Skin of body (tissue), 3 donors: ENCODE measurements at places on chromosomes 5 and 9. TPM values are rescaled to one million over a fixed set of nuclear protein-coding genes. Genes with fewer than 3 reads are reported as not detected.

The ENHO gene
- total RNA-seq, result 3.3 TPM

The PCDHB3 gene
- 2.7 TPM for total RNA-seq

The GFI1B gene
- total RNA-seq, result 0.59 TPM

The GARIN3 gene
- total RNA-seq, result not detected

The PCDHB5 gene
- 2.7 TPM for total RNA-seq

The NUDT12 gene
- 14.6 TPM for total RNA-seq

The TSLP gene
- total RNA-seq, result 0.59 TPM

The ADGRD2 gene
- total RNA-seq, result not detected

The IL33 gene
- 28.1 TPM for total RNA-seq

The EXOSC3 gene
- 25.4 TPM for total RNA-seq

The LCN12 gene
- not detected for total RNA-seq

DNA sequence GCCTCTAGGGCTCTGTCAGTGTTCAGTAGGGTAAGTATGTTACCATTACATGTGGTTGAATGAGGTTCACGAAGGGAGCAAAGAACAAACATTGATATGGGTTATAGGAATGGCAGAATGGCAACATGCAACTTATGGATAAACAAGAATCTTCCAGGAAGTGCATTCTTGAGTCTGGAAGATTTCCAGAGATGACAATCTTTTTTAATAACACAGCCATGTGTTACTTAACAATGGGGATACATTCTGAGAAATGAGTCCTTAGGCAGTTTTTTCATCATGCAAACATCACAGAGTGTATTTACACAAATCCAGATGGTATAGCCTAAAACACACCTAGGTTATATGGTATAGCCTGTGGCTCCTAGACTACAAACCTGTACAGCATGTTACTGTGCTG is 9.1 kb upstream of the SLC28A3 start:
- no peak for DNase-seq

DNA sequence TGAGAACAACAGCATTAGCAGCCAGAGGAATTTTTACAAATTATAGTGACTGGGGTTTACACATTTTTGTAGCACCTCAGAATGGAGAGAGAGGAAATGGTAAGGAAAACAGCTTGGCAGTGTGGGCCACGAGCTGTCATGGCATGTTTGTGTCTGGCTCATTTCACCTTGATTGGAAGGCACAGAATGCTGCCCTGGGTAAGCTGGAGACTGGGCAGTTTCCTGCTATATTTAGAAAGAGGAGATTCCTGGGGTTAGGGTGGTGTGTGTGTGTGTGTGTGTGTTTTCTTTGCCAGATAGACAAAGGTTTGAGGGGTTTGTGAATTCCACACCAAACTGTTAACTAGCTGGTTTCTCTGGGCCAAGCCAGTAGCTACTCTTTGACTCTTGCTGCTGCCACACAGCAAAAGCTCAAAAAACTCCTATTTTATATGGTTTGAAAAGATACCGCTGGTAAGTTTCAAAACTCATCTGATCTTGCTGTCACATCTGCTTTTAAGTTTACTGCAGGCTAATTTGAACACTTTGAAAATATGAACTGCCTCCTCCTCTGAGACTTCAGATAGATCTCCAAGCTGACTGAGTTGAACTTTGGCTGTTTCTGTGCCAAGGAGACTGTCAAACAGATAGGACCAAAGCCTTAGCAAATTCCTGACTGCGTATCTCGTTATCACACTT is 9.1 kb downstream of the ARHGAP26 start:
- no peak for DNase-seq

DNA sequence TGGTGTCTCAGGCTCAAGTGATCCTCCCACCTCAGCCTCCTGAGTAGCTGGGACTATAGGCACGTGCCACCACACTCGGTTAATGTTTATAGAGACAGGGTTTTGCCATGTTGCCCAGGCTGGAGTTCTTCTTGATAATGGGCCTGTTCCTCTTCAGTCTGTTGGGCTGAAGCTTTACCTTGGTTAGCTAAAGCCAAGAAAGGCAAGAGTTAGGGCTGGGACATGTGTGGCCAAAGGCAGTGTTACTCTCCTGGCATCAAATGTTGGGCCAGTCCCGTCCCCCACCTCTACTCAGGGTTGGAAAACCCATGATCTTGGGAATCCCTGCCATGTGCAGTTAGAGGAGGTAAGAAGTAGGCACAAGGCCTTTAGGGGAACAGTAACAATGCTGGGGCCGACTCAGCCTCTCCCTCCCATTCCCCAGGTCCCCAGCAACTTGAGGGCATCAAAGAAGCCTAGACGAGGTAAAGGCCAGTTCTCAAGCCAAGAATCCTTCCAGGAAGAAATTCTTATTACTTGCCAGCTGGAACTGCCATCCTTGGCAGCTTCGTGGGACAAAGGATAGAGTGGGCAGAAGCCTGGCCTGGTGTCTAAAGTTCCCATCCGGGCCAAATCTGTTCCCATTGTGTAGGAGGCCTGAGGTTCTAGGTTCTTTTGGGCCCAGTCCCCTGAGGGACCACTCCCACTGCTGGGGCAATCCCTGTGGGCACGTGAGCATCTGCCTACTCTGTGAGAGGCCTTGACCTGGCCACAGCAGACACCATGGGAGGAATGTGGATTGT is 4.5 kb downstream of the EGR1 start:
- peak; percentile 86 for DNase-seq

- no peak for DNase-seq
Observed at GRCh38 chr9:19122490-19123042, 4.7 kb downstream of the PLIN2 start.

- no peak for DNase-seq
Observed at GRCh38 chr5:72369301-72369700, 49.1 kb downstream of the PTCD2 start.

DNA sequence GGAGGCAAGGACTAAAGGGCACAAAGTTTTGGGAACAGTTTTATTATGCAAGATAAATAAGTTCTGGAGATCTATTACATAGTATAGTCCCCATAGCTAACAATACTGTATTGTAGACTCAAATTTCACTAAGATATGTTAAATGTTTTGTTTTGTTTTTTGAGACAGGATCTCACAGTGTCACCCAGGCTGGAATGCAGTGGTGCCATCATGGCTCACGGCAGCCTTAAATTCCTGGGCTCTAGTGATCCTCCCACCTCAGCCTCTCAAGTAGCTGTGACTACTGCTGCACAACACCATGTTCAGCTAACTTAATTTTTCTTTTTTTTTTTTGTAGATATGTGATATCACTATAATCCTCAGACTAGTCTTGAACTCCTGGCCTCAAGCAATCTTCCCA is 109.6 kb downstream of the TRIM32 start:
- no peak for DNase-seq

DNA sequence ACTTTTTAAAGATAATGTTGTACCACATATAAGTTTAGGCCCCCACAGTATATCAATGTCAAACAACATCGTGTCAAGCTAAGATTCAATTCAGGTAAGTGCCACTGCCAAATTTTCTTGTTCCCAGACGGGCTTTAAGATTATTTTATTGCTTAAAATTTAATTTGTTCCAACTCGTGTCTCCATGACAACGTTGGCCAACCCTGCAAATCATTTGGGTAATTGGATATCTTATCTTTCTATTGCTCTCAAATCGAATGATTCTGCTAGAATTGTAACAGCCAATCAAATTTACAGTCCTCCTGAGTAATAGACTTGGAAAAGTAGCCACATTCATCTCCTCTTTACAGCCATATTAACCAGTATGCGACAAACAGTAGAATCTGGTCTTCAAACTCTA is 19.5 kb downstream of the TLE1 start:
- DNase-seq, result no peak

DNA sequence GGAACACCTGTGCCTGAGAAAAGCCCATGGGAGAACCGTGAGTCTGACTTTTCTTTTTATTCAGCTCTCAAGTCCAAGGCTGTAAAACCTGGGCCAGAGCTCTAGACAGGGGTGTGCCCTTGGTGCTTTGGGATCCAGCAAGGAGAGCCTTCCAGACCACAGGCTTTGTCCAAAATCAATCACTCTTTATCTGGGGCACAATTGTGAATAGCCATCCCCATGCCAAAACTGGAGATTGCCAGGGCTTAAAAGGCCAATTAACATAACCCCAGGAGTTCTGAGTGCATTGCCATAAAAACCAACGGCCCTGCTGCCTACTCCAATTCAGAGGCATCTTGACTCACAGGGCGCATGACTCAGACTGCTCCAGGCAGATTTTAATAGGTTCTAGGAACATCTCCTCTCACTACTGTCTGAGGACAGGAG is 391.8 kb downstream of the ARHGEF28 start:
- DNase-seq, result no peak

DNA sequence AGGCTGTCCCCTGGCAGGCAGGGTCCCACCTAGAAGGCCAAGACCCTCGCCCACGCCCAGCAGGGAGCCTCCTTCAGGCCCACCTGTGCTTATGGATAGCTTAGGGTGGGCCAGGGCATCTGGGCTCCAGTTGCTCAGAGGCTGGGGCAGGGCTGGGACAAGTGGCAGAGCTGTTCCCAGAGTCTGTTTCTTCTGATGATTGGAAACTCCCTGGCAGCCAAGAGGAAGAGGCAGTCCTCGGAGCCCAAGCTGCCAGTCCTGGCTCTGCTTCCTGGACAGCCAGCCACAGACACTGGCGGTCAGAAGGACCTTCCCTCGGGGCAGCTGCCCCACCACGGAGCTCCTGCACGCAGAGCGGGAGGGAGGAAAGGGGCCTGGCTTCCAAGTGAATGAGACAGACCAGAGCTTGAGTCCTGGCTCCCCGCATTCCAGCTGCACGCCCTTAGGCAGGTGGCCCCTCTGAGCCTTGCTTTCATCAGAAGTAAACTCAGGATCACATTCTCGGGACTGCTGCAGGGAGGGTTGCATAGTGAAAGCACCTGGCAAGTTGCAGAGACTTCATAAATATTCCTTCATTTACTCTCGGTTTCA is 37.9 kb upstream of the GABRP start:
- DNase-seq, result no peak

- DNase-seq, result no peak
Observed at GRCh38 chr5:94691291-94691690, 72.8 kb downstream of the SLF1 start.

- peak; percentile 79 for DNase-seq
Observed at GRCh38 chr9:124285903-124286291, 28.1 kb downstream of the NEK6 start.

DNA sequence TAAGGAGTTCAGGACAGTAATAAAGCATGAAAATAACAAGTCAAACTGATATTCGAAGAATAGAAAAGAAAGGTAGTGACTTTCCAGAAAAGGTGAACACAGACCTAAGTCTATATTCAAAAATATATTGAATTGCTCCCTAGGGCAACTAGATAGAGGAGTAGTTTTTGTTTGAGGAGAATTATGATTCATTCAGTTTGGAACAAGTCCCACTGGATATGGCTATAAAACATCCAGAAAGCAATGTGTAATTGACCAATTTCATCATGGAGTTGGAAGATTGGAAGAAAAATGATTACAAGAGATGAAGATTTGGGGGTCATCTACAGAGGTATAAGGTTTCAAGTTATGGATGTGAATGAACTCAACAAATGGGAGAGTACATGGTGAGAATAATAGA is 117.5 kb upstream of the ZNF462 start:
- no peak for DNase-seq

- no peak for DNase-seq
Observed at GRCh38 chr9:128310461-128310860, 11.8 kb downstream of the TRUB2 start.

DNA sequence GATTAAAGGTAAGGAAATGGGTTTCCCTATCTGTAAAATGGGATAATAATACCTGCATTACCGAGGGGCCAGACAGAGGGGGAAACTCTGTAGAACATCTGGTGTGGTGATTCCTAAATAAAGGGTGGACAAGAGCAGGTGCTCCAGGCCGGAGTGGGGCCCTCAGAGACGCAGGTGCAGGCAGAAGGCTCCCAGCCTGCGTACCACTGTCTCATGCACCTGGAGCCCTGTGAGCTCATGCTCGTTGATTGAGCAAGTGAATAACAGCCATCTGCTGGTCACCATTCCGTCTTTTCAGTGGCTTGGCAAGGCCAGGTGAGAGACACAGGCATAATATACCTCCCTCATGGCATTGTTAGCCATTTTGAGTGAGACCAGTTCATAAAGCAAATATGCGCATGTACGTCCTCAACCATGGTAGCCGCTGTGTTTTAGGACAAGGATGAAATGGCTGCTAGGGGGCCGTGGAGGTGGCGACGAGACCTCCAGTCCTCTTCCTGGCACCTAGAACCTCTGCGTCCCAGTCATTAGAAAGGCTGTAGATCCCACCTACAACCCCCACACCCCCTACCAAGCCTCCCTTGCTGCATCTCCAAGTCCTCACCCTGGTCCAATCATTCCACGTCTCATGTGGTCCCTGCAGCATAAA is 198.0 kb upstream of the MVB12B start:
- no peak for DNase-seq

DNA sequence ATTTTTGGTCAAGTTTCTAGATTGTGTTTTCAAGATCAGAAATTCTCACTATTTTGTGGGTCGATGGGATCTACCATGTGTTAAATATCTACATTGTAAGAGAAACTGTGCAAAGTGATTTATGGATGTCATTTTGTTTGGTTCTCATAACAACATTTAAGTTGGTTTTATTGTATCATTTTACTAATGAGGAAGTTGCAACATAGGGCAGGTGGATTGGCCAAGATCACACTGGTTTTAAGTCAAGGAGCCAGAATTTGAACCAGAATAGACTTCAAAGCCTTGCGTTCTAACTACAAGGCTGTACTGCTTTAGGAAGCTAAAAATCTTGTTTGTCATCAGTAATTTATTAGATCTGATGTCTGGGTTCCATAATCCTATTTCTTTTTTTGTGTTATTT is 23.4 kb downstream of the SH3TC2 start:
- DNase-seq, result no peak

GRCh38 chr9:100100146-100100667 is 1.2 kb downstream of the INVS start:
- DNase-seq, result no peak

GRCh38 chr5:60521376-60522291 is 178.3 kb downstream of the DEPDC1B start:
- no peak for DNase-seq

- no peak for DNase-seq
Observed at GRCh38 chr9:85995599-85995998, 54.7 kb downstream of the NAA35 start.

DNA sequence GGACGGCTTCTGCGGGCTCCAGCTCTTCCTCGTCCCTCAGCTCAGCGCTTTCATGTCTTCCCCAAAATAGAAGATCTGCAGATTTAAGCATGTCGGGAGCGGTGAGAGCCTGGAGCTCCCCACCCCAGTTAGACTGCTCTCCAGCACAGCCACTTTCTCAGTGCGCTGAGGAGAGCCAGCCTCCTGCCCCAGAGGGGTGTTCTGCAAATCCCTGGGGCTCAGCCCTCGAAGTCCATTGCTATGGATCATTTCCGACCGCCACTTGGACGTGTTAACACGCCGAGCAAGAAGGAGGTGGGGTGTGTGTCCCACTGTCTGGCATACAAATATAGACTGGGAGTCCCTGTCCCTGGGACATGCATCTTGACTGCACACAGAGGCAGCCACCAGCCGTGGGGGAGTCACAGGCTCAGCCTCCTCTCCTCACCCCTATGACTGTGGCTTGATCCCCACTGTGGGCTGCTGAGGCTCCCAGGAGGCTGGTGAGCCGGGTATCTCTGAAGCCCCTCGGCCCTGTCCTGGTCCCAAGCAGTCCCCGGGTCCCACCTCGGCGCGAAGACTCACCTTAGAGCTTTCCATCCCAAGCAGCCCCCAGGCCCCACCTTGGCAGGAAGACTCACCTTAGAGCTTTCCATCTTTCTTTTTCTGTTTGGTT is 30.0 kb upstream of the RNF130 start:
- no peak for DNase-seq
